ENCODE measurements at places on chromosomes 1 and 21. TPM values are rescaled to one million over a fixed set of nuclear protein-coding genes. Genes with fewer than 3 reads are reported as not detected.

Gene AQP10
- not detected for total RNA-seq

Gene LELP1
- not detected for total RNA-seq

Gene SYT14
- 0.09 TPM for total RNA-seq

Gene TAF1A
- 6.2 TPM for total RNA-seq

Gene GJA4
- 68.6 TPM for total RNA-seq

Gene IQGAP3
- total RNA-seq, result 8.9 TPM

Gene RGS13
- total RNA-seq, result not detected

Gene TRAF3IP3
- total RNA-seq, result not detected

Gene RAB3B
- total RNA-seq, result 21.7 TPM

Gene NPHS2
- total RNA-seq, result not detected

Gene ARHGAP30
- total RNA-seq, result not detected

Gene TFF3
- not detected for total RNA-seq

Gene PADI2
- not detected for total RNA-seq

Gene FTCD
- total RNA-seq, result 0.18 TPM

Gene NASP
- 60.9 TPM for total RNA-seq

Gene KLHDC7A
- total RNA-seq, result not detected

Gene OR6K3
- not detected for total RNA-seq

Gene CCDC17
- total RNA-seq, result 0.54 TPM

Gene NEXN
- total RNA-seq, result 6.8 TPM

Gene C1orf52
- 15.2 TPM for total RNA-seq

Gene LMX1A
- total RNA-seq, result not detected

Gene GOLT1A
- total RNA-seq, result 0.09 TPM

Gene SLC22A15
- 0.47 TPM for total RNA-seq

Gene FCRLB
- total RNA-seq, result 1.3 TPM

Gene WDR64
- not detected for total RNA-seq

Gene ALG14
- total RNA-seq, result 1.5 TPM

Gene DEPDC1
- total RNA-seq, result 5.6 TPM

Gene GLIS1
- 0.28 TPM for total RNA-seq

Gene PLEKHG5
- total RNA-seq, result 40.2 TPM

Gene GBP6
- not detected for total RNA-seq

Gene SLC35D1
- total RNA-seq, result 7.8 TPM

Gene CNKSR1
- not detected for total RNA-seq

Gene ELAPOR1
- 0.09 TPM for total RNA-seq

Gene DCST1
- total RNA-seq, result not detected

Gene TMPRSS15
- total RNA-seq, result not detected

Gene FMN2
- not detected for total RNA-seq

Gene LRRC53
- not detected for total RNA-seq

Gene ZBTB8A
- 6.2 TPM for total RNA-seq

Gene RER1
- total RNA-seq, result 69.5 TPM

Gene HES3
- total RNA-seq, result not detected

Gene TDRD5
- total RNA-seq, result not detected
